Fibroblast of villous mesenchyme (primary cell): ENCODE measurements at places on chromosomes 6 and 20.
A peak's percentile ranks its signal among the peaks of the same experiment; 100 is the strongest.

DNA sequence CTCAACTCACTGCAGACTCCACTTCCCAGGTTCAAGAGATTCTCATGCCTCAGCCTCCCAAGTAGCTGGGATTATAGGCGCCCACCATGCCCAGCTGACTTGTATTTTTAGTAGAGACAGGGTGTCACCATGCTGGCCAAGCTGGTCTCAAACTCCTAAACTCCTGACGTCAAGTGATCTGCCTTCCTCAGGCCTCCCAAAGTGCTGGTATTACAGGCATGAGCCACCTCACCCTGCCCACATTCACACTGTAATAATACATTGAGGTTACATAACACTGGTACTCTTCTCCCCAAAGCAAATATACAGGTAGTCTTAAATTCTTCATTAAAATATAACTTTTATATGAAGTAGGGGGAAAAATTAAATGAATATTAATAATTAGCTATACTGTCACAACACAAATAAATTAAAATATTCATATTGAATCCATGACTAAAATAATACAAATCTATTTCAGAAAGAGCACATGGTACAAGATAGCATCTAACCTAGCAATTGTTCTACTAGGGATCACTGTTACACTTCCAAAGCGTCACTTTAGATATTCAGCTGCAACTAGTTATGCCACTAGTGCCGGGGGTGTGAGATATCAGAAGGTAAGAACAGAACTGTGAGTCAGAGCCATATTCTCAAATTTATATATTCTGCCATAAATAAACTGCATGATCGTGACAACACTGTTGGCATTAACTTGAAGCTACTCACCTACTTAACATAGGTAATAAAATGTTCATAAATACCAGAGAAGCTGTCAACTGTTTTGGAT lies 169.1 kb upstream of the SHLD1 start:
- no peak for DNase-seq

DNA sequence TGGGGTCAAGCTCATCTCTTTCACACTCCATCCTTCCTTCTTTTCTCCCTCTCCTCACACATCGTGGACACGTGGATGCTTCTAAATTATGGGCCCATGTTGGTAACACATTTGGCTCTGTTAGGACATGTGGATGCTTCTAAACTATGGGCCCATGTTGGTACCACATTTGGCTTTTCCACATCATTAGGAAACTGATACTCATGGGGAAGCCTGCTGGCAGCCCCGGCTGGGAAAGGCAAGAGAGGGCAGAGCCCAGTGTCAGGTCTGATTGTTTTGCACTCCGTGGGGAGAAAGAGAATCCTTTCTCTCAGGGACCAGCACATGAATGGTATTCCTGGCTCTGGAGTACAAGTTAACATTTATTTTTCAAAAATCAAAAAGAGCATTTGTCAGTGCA lies 4.0 kb upstream of the CST1 start:
- DNase-seq: no peak

GRCh38 chr20:51484141-51484815 lies 58.2 kb downstream of the NFATC2 start:
- DNase-seq: no peak

GRCh38 chr6:35541836-35542235 lies 29.1 kb upstream of the TULP1 start:
- DNase-seq: no peak

DNA sequence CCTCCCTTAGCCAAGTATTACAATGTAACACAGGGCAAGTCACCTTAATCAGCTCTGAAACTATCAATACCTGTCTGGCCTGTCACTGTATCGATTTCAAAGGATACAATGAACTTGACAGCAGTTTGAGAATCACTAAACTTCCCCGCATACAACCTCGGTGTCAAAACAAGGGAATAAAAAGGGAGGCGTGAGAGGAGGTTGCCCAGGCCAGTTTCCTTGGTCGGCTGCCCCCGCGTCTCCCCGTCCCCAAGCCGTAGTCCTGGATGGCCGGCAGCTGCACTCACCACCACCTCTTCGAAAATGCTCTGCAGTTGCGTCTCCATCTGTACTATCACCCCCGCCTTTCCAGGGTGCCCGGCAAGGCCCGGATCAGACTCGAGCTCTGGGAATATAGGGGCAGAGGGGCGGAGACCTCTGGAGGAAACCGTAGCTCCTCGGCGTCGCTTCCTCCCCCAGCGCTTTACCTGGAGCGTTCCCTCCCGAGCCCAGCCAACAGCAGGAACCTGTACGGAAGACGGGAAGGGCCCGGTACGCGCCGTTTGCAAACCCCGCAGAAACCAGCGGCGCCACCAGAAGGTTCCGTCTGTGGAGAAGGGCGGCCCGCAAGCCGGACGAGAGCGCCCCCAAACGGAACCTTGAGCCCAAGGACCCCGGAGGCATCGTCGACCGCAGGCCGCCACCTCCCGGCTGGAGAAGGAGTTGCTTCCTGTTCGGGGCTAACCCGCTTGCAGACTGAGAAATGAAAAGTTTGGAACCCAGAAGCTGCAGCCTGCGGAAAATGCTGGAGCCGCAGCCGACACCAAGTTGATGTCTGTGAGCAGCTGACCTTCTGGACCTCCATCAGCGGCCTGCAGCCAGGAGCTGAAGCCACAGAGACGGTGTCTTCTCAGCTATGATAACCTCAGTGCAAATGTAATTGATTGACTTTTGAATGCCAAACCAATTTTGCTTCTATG lies at the start of gene MED23:
Gene MED23 (minus strand): TSS at position 519 of the 959 bp plus-strand sequence. CDS start 193 bp downstream, at position 326.
- peak; percentile 96 for DNase-seq

DNA sequence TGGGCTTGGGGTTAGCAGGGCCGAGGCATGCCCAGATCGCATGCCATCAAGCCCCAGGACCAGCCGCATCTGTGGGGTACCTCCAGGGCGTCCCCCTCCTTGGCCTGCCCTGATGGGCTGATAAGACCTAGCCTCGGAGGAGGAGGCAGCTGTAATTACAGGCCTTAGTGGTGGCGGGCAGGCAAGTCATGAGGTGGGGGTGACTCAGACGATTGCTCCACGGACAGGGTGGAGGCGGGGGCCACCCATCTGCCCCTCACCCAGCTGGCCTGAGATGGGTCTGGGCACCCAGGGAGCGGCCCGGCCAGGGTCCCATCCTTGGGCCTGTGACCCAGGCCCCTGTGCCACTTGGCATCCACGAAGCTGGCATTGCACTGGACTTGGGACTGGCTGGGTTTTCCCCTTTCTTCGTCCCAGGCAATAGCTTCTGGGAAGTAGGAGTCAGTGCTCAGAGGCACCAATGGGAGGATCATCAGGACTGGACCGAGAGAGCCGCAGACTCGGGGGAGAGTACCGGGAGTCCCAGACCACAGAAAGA lies 57.5 kb downstream of the CEBPB start:
- DNase-seq: peak; percentile 70

GRCh38 chr6:15073883-15074465 lies 171.9 kb upstream of the JARID2 start:
- DNase-seq: no peak

DNA sequence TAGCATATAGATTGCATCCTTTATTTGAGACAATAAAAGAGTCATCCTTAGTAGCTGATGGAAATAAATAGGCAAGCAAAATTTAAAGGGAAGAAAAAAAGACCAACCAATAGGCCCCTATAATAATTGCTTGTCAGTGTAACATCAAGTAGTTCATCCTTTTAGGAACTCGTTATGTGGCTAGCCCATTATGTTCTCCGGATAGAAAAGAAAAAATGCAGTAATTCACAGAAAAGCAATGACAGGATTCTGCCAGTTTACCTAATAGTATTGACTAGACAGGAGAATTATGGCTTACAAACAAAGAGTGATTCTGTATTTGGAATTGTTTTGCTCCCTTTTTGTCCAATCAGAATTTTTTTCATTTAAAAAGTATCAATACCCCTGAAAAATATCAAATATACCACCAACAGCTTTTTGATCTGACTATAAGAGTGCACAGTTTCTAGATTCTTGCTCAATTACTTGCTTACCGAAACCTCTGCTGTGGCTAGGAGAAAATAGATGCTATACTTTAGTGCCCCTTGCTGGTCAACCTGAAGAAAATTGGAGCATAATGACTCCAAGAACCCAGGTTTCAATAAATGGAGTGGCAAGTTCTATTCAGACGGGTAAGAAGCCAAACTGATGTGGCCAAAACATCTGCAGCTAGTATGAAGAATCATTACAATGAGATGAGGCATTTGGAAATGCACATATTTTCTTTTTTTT lies 91.5 kb upstream of the SASH1 start:
- DNase-seq: peak; percentile 74

- peak; percentile 23 for DNase-seq
Observed at GRCh38 chr6:291204-291696, 1.0 kb upstream of the DUSP22 start.

GRCh38 chr20:61053487-61053886 lies 198.6 kb upstream of the CDH4 start:
- DNase-seq: no peak

DNA sequence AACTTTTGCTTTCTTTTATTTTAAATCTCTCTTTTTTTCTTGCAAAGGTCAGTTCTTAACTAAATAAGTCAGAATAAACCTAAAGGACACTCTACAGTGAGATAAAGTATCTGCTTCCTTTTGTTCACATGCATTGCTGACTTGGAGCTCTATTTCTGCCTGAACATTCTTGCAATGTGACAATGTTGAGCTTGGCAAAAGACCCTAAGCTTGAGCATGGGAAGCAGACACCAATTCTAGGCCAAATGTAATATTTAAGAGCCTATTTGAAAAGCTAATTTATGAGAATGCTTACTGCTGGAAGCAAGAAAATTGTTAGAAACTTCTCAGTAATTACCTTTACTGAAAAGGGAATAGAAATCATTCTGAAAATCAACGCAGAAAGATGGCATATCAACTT lies 556.2 kb downstream of the CBLN4 start:
- DNase-seq: no peak

- DNase-seq: no peak
Observed at GRCh38 chr6:154071236-154071635, 32.2 kb downstream of the OPRM1 start.

- DNase-seq: no peak
Observed at GRCh38 chr6:33779290-33779689, 9.6 kb downstream of the LEMD2 start.

- peak; percentile 73 for DNase-seq
Observed at GRCh38 chr6:11007715-11008608, 36.1 kb downstream of the ELOVL2 start.

DNA sequence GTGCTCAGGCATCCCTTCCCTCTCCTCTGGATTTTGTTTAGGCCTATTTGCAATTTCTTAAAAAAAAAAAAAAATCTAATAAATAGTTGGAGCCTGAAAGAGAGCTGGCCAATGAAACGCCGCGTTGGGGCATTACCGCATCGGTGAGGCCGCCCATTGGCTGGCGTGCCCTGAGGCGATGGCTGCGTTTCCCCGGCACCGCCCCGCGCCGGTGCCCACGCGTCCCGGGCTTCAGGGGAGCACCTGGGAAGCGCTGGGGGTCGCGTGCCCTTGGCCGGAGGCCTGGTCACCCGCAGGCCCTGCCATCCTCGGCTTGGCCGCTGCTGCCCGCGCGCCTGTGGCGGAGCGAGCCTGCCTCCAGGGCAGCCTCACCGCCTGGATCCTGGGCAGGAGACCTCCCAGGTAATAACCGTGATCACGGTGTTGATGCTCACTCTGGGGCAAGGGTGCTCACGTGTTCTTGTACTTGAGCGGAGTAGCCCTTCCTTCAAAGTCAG lies 155.4 kb downstream of the NRN1 start:
- peak; percentile 9 for DNase-seq

GRCh38 chr6:105397987-105398386 lies 4.9 kb downstream of the PREP start:
- no peak for DNase-seq

- no peak for DNase-seq
Observed at GRCh38 chr6:37004044-37004980, 1.1 kb upstream of the FGD2 start.

DNA sequence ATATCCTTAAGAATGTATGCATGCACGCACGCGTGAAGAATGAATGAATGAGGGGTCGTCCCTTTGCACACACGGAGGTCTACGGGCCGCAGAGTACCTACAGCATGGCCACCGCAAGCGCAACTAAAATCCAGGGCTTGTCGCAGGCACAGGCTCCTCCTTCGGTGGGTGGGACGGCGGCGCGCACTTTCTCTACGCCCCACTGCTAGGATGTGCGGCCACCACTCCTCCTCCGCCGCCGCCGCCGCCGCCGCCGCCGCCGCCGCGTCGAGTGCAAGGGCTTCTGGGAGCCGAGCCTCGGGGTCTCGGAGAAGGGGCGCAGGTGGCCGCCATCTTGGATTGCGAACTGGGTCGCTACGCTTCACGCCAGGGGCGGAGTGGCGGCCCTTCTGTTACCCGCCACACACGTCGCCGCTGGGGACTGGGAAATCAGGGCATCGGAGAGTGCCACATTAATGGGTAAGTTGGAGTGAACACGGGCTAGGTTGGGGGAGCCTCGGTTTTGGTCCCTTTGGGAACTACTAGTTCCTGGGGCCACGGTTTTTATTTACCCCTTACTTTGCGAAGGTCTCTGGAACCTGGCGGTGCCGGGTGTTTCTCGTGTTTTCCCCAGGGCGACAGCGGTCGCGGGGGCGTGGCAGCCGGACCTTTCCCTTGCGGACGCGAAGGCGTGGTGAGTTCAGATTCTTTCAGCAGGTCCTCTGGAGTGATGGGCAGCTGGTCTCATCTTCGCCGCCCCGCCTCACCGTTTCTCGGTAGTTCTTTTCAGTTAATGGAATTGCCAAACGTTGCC lies at the start of gene KPNA5:
Gene KPNA5 (plus strand): TSS at position 332 of the 793 bp plus-strand sequence. CDS start 124 bp downstream, at position 456.
- peak; percentile 91 for DNase-seq

- no peak for DNase-seq
Observed at GRCh38 chr6:46816626-46817025, 23.4 kb downstream of the MEP1A start.

DNA sequence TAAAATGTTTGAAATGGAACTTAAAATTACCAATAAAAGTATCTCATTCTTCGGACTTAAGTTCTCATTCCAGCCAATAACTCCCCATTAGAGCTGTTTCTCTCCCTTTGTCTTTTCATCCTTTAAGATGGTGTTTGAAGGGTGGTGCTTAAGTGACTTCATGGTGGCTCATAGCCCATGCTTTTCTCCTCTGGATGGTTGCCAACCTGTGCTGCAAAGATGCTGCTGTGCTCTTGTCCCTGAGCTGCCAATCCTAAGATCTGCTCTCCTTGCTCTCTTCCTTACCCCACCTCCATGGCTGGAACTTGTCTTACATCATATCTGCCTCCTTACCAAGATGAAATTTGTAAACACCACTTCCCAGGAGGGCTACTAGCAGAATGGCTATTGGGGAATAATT lies 31.6 kb upstream of the PNRC1 start:
- DNase-seq: peak; percentile 53

DNA sequence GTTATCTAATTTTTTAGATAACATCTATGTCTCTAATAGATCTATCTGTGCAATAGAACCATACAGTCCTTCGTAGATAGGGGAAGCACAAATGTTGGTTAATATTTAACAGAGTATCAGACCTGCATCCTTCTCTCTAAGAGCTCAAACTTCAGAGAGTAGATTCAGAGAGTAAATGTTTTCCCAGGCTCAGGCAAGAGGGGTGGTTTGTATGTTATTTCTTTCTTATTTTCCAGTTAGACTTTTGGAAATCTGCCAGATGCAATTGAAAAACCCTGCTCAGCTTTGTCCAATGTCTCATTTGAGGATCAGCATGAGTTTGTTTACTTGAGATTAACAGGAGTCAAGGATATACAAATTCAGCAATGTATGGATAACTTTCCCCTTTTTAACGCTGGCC lies 361.9 kb downstream of the BCKDHB start:
- no peak for DNase-seq

GRCh38 chr6:69729870-69730449 lies 66.8 kb downstream of the LMBRD1 start:
- no peak for DNase-seq

GRCh38 chr6:75526502-75527127 lies 33.0 kb upstream of the FILIP1 start:
- DNase-seq: peak; percentile 82

- no peak for DNase-seq
Observed at GRCh38 chr6:11368264-11368663, 135.8 kb upstream of the NEDD9 start.

- DNase-seq: peak; percentile 54
Observed at GRCh38 chr6:4776493-4777393, 539 bp downstream of the CDYL start.
